ENCODE measurements at places on chromosomes 1 and 21. TPM values are rescaled to one million over a fixed set of nuclear protein-coding genes. Genes with fewer than 3 reads are reported as not detected.

Gene PLA2G2A
- 19.7 TPM for total RNA-seq

Gene ALX3
- not detected for total RNA-seq

Gene CFAP107
- not detected for total RNA-seq

Gene RGS16
- total RNA-seq, result 12.0 TPM

Gene CCDC30
- 5.0 TPM for total RNA-seq

Gene RCAN3
- 11.3 TPM for total RNA-seq

Gene NBPF6
- not detected for total RNA-seq

Gene APCS
- not detected for total RNA-seq

Gene HORMAD1
- total RNA-seq, result 1.2 TPM

Gene ARHGEF19
- 11.9 TPM for total RNA-seq

Gene CACNA1S
- 0.55 TPM for total RNA-seq

Gene ROR1
- total RNA-seq, result 21.4 TPM

Gene DPH5
- total RNA-seq, result 23.8 TPM

Gene NUDT4B
- 1.8 TPM for total RNA-seq

Gene KCNJ15
- total RNA-seq, result 80.1 TPM

GRCh38 chr1:94272388-94272787 is 35.0 kb upstream of the ARHGAP29 start:
- H3K4me3 ChIP-seq, result no peak overlapping the region
- no peaks in the 10 kb centered on the region for H3K36me3 ChIP-seq
- no peaks in the 10 kb centered on the region for H3K4me1 ChIP-seq
- no peak overlapping the region for H3K27ac ChIP-seq
- no peaks in the 10 kb centered on the region for H3K27me3 ChIP-seq

DNA sequence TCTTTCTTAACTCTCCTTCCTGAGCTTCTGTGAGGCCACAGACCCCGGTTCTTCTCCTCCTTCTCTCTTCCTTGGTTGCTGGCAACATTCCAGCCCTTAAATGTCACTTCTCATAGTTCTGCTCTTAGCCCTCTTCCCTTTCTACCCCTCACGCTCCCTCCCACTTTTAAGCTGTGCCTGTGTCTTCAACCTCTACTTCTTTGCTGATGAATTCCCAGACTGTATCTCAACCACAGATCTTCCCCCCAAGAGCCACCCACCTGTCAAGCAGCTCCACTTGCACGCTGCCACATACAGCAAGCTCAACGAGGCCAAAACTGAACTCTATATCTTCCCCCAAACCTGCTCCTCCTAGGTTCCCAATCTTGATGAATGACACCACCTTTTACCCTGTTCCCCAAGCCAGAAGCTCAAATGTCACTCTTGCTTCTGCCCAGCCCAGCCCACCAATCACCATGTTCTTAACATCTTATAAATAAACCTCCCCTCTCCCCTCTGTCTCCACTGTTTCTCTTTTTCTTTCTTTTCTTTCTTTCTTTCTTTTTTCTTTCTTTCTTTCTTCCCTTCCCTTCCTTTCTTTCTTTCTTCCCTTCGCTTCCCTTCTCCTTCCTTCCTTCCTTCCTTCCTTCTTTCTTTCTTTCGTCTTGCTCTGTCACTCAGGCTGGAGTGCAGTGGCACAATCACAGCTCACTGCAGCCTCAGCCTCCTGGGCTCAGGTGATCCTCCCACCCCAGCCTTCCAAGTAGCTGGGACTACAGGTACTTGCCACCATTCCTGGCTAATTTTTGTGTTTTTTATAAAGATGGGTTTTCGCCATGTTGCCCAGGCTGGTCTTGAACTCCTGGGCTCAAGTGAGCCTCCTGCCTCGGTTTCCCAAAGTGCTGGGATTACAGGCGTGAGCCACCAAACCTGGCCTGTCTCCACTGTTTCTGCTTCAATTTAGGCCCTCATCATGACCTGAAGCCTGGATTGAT is 19.8 kb upstream of the PTP4A2 start:
- peaks cover 40% of the 10 kb centered on the region for H3K4me1 ChIP-seq
- no peaks in the 10 kb centered on the region for H3K36me3 ChIP-seq
- no peak for DNase-seq
- H3K27ac ChIP-seq, result no peak overlapping the region
- no peaks in the 10 kb centered on the region for H3K27me3 ChIP-seq

DNA sequence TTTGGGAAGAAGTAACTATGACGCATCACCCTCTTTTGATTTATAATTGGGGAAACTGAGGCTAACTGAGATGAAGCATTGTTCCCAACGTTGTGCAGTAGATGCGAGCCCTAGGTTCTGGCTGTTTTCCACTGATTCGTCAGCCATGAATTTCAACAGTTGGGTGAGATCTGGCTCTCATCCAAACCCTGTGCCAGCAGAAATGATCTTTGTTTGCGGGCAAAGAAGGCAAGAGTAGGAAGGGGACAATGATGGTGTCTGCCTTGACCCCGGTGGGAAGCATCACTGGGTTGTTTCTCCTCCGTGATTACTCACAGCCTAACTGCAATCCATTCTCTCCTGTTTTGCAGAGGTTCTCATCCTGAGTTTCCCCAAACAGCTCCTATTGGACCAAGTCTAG is 142.3 kb downstream of the MIS18A start:
- no peak overlapping the region for H3K4me3 ChIP-seq
- no peaks in the 10 kb centered on the region for H3K27me3 ChIP-seq
- DNase-seq, result no peak

- no peaks in the 10 kb centered on the region for H3K27me3 ChIP-seq
- H3K36me3 ChIP-seq, result no peaks in the 10 kb centered on the region
- no peak overlapping the region for H3K27ac ChIP-seq
- no peak overlapping the region for H3K4me3 ChIP-seq
These were observed 16.4 kb upstream of the ZNF683 start for GRCh38 chr1:26388791-26389445.

DNA sequence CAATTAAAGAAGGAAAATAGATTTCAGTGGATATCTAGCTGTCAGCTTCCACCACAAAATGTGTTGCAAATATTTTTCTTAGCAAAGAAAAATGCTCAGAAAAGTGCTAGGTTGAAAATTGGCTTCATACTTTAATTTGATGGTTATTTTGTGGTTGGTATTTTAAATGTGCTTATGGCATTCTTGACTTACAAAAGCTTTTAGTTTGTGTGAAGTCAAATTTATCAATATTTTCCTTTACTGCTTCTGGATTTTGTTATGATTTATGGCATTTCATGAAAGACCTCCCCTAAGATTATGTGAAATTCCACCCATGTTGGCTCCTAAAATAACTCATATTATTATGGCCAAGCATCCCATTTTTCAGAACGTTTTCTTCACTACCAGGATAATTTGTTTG is 51.5 kb downstream of the PSMG1 start:
- H3K4me3 ChIP-seq, result no peak overlapping the region
- no peak overlapping the region for H3K27ac ChIP-seq
- peaks cover 4% of the 10 kb centered on the region for H3K4me1 ChIP-seq
- H3K36me3 ChIP-seq, result no peaks in the 10 kb centered on the region

DNA sequence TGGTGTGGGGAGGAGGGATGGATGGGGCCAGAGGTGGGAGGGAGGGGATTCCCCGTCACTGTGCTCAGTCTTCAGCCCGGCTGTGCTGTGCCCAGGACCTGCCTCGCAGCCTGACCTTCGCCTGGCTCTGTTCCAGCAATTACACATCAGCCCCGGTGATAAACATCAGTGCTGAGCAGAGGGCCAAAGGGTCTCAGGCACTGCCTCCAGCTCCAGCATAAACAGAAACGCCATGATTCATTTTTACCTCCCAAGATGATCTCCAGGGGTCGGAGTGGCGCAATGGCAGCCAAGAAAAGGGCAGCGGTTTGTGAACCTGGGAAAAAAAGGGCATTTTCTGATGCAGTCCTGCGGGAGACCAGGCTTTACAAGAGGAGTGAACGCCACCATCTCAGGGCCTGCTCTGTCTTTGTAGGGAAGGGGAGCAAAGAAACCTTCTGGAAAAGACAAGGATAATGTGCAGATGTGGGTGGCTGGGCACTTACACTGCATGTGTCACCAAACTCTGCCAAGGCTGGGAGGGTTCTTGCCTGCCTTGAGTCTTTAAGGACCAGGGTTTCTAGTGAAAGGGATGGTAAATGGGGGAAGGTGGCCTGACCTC is 28.1 kb downstream of the SHISA4 start:
- H3K4me1 ChIP-seq, result peaks cover 17% of the 10 kb centered on the region
- DNase-seq, result no peak
- peak overlapping the region; percentile 75 for H3K27ac ChIP-seq
- H3K27me3 ChIP-seq, result no peaks in the 10 kb centered on the region
- H3K4me3 ChIP-seq, result no peak overlapping the region

DNA sequence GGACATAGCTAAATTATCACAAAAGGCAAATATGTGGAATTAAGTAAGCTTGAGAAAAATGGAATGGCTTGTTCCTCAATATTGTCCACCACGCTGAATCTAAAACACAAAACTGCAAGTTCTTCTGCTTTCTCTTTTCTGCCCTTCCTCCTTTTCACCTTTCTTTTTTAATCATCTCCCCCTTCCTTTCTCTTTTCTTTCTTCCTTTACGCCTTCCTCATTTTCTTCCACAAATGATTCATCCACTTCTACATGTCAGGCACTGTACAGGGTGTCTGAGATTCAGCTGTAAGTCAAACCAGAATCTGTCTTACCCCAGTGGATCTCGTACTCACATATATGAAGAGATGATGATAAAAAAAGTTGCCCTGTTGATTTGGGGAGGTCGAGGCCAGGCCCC is 1182.5 kb downstream of the MRPL39 start:
- no peaks in the 10 kb centered on the region for H3K36me3 ChIP-seq
- H3K27me3 ChIP-seq, result no peaks in the 10 kb centered on the region
- no peak for DNase-seq
- no peaks in the 10 kb centered on the region for H3K4me1 ChIP-seq
- H3K27ac ChIP-seq, result no peak overlapping the region

- no peaks in the 10 kb centered on the region for H3K27me3 ChIP-seq
- DNase-seq, result no peak
- peaks cover 44% of the 10 kb centered on the region for H3K4me1 ChIP-seq
- peaks cover 7% of the 10 kb centered on the region for H3K36me3 ChIP-seq
- no peak overlapping the region for H3K27ac ChIP-seq
- H3K4me3 ChIP-seq, result no peak overlapping the region
These were observed 47.2 kb downstream of the RAP1A start for GRCh38 chr1:111666828-111667227.

DNA sequence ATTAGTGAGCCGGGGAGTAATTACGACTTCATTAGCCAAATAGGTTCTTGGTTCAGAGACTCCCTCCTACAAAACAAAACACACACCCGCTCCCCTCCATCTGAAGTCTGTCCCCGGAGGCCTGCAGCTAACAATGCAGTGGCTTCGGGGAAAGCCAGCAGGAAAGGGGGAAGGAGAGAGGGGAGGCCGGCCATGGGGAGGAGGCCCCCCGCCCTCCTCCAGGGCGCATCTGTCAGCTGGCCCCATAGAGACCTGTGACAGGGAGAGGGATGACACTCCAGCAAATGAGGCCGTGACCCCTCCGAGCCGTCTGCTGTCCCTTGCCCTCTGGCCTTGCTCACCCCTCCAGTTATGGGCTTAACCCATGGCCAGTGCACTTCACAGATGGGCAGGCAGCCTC is 12.1 kb upstream of the CNTN2 start:
- no peaks in the 10 kb centered on the region for H3K4me1 ChIP-seq
- H3K4me3 ChIP-seq, result no peak overlapping the region
- H3K36me3 ChIP-seq, result no peaks in the 10 kb centered on the region
- no peak overlapping the region for H3K27ac ChIP-seq
- DNase-seq, result no peak
- H3K27me3 ChIP-seq, result peaks cover 8% of the 10 kb centered on the region

DNA sequence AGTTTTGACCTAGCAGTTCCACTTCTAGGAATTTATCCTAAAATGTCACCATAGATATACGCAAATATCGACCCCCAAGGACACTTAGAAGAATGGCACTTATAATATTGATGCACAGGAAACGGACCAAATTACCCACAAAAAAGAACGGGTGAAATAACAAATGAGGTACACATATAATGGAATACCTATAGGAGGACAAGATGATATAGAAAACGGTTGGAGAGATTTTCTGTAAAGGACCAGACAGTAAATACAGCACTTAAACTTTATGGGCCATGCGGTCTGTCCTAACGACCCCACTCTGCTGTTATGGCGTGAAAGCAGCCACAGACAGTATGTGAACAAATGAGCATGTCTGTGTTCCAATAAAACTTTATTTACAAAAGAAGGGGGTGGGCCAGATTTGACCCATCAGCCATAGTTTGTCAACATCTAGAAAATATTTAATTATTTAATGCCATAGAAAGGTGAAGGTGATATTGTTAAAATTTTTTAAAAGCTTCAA is 2.4 kb downstream of the TMPRSS3 start:
- H3K4me3 ChIP-seq, result no peak overlapping the region
- peaks cover 4% of the 10 kb centered on the region for H3K4me1 ChIP-seq
- DNase-seq, result no peak

DNA sequence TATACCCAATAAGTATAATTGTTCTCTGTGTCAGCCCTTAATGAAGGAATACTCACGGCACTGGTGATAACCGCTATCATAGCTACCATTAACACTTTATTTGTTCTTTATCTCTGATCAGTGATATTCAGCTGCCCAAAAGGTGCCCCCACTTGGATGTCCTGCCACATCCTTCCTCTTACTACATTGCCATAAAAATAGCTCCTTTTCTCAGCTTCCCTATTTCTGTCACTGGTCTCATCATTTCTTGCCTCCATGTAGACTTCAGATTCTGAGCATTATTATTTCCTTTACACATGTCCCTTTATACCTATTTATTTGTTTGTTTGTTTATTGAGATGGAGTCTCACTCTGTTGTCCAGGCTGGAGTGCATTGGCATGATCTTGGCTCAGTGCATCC is 2.7 kb upstream of the RAB29 start:
- no peaks in the 10 kb centered on the region for H3K27me3 ChIP-seq
- no peak overlapping the region for H3K4me3 ChIP-seq
- DNase-seq, result no peak
- peaks cover 10% of the 10 kb centered on the region for H3K4me1 ChIP-seq

DNA sequence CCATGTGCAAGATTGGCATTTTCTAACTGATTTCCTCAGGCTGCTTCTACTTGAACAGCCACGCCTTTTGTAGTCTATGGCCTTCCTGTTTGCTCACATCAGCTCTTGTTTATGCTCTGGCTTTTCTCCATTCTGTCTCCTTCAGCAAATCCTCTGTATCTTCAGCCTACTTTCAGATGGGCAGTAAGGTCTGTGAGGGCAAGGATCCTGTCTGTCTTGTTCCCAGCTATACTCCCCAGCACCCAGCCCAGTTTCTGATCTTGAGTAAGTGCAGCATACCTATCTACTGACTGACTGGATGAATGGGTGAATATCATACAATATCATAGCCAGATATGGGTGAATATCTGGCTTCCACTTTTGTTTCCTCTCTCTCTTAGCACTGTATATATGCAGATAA is 438.1 kb downstream of the LMO4 start:
- no peak for DNase-seq
- no peaks in the 10 kb centered on the region for H3K36me3 ChIP-seq
- H3K27me3 ChIP-seq, result no peaks in the 10 kb centered on the region
- no peaks in the 10 kb centered on the region for H3K4me1 ChIP-seq
- H3K4me3 ChIP-seq, result no peak overlapping the region

GRCh38 chr1:94385308-94385929 is 32.8 kb upstream of the ABCD3 start:
- no peaks in the 10 kb centered on the region for H3K36me3 ChIP-seq
- H3K4me3 ChIP-seq, result no peak overlapping the region
- H3K27me3 ChIP-seq, result no peaks in the 10 kb centered on the region

- H3K4me1 ChIP-seq, result no peaks in the 10 kb centered on the region
- no peaks in the 10 kb centered on the region for H3K27me3 ChIP-seq
- H3K27ac ChIP-seq, result peak overlapping the region; percentile 6
- peaks cover 1% of the 10 kb centered on the region for H3K36me3 ChIP-seq
- DNase-seq, result no peak
These were observed 29.0 kb downstream of the TRIM62 start for GRCh38 chr1:33152685-33153432.

Data from upper lobe of right lung (tissue), 1 donor.